CD4-positive, alpha-beta T cell treated with Interleukin-12 subunit alpha and Interleukin-12 subunit beta, for 1 hour (primary cell): ENCODE measurements at places on chromosomes 5 and 9.
A peak's percentile ranks its signal among the peaks of the same experiment; 100 is the strongest.

DNA sequence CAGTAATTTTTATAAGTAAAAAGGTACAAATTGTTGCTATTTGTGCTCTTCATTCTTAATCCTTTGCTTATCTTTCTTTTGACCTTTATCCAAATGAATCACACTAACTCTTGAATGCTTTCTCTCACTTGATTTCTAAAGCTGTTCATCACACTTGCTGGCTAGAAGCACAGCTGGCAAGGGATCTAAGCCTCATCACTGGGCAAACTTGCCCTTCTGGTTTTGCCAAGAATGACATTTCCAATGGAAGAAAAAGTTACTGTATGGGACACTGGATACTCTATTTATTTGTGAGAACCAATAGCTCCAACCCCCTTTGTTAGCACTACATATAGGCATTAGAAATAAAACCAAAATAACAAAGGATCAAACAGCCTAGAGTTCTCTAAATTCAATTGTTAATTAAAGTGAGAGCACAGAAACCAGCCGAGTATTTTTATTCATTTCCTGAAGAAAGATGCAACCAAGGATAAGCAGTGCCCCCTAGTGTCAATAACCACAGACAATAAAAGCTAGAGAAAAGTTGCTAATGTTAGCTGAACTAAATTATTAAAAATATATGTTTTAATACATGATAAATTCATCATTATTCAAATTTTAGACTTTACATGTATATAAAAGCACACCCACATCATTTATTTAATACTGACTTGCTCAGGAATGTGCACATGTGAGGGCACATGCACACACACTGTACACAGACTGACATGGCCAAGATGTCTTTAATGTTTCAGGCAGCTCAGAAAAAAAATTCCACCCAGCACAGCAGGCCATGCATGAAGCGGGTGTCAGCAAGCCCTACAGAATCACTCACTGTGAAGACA, 59.8 kb upstream of the POU5F2 start:
- peak; percentile 52 for DNase-seq

GRCh38 chr9:125137200-125137599, 6.1 kb downstream of the SCAI start:
- no peak for DNase-seq

DNA sequence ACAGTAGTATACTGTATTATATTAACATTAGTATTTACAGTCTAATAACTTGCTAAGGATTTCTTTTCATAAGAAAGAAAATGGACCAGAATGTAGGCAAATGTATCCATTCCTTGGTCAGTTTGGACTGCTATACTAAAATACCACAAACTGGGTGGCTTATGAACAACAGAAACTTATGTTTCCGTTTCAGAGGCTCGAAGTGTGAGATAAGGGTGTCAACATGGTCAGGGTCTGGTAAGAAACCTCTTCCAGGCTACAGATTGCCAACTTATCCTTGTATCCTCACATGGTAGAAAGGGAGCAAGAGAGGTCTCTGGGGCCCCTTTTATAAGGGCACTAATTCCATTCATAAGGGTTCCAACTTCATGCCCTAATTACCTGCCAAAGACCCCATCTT, 9.2 kb upstream of the ESM1 start:
- no peak for DNase-seq

DNA sequence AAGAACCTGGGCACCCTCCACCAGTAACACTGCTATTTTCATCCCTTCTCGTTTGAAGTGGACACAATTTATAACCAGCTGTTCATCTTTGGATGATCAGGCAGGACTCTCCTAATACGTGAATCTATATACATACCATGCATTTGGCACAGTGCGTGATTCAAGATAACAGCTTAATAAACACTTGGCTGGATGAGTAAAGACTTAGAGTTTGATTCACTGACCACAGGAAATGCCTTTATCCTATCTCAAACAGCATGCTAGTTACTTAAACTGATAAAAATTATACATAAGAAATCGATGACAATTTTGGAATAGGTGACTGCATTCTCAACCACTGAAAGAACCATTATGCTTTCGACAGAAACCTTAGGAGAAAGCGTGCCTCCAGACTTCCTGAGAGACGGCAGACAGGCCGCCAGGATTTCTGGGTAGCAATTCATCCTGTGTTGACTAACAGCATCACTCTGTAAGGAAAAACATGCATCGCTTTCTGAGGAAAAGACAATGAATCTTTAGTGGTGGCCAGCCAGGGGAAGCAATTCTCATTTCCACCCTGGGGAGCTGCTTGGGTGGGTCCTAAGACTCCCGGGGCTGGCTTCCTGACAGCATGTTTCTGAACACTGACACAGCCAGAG, 9.7 kb downstream of the MRPL36 start:
- DNase-seq = no peak

- no peak for DNase-seq
Observed at GRCh38 chr5:141838326-141839014, 39.7 kb downstream of the PCDH1 start.

DNA sequence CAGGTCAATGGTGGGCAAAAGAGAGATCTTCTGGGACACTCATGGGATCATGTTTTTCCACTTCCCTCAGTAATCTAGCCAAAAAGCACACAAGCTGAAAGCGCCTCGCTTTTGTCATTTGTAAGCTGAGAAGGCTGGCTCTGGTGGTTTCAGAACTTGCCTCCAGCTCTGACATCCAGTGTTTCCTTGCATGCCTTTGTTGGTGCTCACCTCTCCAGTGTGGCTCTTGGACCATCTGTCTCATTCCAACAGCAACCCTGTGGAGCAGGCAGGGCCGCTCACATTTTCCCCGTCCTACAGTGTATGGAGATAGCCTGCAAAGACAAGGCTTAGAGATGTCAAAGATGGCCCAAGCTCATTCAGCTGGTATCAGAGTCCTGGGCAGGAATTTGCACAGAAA, 160.8 kb upstream of the KLF4 start:
- DNase-seq = no peak

DNA sequence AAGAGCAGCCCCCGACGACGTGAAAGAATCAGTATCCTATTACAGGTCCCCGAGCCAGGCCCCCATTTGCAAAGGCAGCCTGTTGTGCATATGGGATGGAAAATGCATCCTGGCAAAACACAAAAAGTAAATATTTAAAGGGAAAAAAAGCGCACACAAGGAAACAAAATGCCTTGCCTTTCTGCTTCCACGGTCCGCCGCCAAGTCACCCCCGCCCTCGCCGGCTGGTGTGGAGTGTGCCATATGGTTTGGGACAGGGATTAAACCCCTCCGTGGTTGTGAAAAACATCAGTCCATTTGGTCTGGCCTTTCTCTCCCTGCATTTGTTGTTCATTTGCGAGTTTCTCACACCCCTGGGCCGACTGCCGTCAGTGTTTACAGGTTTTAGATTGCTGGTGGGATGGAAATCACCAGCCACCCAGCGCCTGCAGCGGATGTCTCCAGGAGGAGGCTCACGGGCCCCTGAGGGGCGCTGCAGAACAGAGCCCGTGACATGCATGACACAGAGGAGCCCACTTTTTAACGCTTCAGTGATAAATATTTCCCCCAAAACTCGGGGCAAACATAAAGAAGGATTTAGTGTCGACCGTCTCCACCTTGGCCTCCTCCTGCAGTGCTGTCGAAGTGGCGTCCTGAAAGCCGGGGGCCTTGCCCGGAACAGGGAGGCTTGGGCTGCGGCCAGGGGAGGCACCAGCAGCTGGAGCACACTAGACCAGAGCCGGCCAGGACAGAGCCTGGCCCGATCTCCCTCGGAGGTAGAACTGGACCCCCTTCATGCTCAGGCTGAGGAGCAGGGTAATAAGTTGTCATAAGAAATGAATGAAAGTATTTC, 161.5 kb downstream of the HSD17B3 start:
- no peak for DNase-seq

DNA sequence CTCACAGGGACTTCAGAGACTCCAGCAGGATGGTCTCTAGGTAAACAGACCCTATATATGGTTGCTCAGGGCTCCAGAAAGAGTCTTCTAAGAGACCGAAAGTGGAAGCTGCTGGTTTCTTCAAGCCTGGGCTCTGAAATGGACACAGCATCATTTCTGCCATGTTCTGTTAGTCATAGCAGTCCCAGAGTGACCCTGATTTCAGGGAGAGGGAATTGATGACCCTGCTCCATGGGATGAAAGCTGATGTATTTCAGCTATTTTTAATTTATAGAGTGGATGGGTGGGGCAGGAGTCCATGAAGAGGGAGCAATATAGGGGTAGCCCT, 135.3 kb downstream of the FBXL7 start:
- no peak for DNase-seq

GRCh38 chr5:143576711-143577484, 173.4 kb upstream of the NR3C1 start:
- DNase-seq = no peak

DNA sequence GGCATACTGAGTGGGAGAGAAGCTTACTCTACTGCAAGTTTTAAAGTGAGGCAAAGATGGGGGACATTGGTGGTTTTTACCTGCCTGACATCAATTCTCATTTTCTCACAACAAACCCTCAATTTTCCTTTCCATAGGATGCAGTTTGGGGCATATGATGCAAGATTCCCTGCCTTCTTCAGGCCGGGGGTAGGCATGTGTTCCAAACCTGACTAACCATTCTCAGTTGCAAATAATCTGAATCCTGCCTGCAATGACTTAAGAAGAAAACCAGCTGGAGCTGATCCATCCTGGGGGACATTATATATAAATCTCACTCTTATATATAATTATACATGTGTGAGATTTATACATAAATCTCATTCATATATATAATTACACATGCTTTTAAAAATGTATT, 223.6 kb upstream of the EFNA5 start:
- DNase-seq = no peak

- DNase-seq = peak; percentile 36
Observed at GRCh38 chr5:172800088-172800551, 29.1 kb upstream of the DUSP1 start.

DNA sequence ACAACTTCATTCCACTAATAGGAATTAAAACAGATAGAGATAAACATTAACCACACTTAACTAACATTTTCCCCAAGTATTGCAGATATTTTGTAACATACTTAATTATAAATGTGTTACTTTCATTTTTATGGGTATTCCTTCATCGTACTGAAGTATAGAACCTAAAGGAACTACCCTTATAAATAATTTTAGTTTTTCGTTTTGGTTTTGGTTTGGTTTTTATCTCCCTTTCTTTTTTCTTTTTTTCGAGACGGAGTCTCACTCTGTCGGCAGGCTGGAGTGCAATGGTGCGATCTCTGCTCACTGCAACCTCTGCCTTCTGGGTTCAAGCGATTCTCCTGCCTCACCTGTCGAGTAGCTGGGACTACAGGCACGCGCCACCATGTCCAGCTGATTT, 60.1 kb upstream of the LMNB1 start:
- no peak for DNase-seq

DNA sequence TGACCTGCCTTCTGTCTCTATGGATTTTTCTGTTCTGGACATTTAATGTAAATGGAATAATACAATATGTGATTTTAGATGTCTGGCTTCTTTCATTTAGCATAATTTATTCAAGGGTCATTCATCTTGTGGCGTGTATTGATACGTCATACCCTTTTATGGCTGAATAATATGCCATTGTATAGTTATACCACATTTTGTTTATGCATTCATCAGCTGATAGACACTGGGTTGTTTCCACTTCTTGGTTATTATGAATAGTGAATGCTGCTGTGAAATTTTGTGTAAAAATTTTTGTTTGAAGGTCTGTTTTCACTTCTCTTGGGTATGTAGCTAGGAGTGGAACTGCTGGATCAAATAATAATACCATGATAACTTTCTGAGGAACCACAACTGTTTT, 298.9 kb downstream of the CCDC171 start:
- no peak for DNase-seq

DNA sequence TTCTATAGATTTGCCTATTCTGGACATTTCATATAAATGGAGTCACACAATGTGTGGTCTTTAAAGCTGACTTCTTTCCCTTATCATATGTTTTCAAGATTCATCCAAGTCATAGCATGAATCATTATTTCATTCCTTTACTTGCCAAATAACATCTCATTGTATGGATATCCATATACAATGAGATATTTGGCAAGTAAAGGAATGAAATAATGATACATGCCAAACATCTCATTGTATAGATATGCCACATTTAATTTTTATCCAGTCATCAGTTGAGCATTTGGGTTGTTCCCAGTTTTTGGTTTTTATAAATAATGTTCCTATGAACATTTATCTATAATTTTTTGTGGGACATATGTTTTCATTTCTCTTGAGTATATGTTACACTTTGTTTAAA, 20.5 kb upstream of the OR2K2 start:
- DNase-seq = no peak

GRCh38 chr5:59182760-59183159, 599.9 kb downstream of the RAB3C start:
- no peak for DNase-seq

GRCh38 chr5:95728494-95729114, 2.5 kb upstream of the RHOBTB3 start:
- no peak for DNase-seq

GRCh38 chr9:36739373-36740116, 166.8 kb downstream of the MELK start:
- no peak for DNase-seq

DNA sequence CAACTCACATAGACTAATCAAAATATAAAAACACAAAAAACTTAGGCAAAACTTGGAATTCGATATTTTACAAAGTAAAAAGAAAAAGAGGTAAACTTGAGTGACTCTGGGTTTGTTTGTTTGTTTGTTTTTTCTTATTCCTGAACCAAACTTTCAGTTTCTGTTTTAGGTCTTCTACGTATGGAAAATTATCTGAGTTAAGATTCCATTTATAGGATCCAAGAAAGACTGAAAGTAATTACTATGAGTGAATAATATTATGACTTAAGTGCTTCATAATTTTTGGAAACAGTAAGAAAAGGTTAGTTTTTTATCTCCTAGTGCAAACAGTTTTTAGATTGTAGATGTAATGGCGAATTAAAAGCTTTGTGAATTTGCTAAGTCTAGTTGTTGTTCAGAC, 13.2 kb downstream of the ST8SIA4 start:
- no peak for DNase-seq

- no peak for DNase-seq
Observed at GRCh38 chr9:73916016-73916673, 581.0 kb upstream of the RORB start.

GRCh38 chr5:101160002-101160401, 256.9 kb upstream of the ST8SIA4 start:
- no peak for DNase-seq

DNA sequence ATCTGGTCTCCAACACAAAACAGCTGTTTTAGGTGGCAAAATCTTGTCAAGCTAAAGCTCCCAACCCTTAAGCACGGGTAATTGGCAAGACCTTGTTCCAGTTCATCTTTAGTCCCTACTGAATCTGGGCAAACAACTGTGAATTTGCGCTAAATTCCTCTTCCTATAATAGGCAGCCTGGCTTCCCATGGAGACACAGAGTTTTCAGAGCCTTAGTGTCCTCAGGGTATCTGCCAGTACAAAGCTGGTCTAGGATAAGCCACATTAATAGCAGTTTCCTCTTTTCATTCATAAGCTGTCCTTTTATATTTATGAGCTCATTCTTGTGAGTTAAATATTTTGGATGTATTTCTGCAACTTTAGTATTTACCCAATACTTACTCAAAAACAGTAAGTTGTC, 59.5 kb downstream of the FGF10 start:
- no peak for DNase-seq

DNA sequence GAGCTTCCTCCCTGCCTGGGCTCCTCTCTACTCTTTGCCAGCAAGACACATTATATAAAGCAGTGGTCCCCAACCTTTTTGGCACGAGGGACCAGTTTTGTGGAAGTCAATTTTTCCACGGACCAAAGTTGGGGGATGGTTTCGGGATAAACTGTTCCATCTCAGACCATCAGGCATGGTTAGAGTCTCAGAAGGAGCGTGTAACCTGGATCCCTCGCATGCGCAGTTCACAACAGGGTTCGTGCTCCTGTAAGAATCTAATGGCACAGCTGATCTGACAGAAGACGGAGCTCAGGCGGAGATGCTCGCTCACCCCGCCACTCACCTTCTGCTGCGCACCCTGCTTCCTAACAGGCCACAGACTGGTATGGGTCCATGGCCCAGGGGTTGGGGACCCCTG, 142.8 kb downstream of the LIFR start:
- no peak for DNase-seq
